ENCODE measurements at places on chromosomes 12 and 14. TPM values are rescaled to one million over a fixed set of nuclear protein-coding genes. Genes with fewer than 3 reads are reported as not detected.

DNA sequence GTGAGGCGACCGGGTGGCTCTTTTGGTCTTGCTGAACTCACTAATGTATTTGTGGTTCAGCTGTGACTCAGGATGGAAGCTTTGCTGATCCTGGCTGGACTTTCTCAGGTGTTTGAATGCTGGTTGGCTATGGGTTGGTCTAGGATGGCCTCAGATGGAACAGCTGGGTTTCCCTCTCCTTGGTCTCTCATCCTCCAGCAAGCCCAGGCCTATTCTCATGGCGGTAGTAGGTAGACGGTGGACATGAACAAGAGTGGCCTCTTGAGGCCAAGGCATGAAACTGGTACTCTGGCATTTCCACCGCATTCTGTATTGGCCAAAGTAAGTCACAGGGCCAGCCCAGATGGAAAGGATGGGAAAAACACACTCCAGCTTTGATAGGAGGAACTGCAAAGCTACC lies 11.8 kb upstream of the POLR3B start:
- DNase-seq: peak; percentile 42

GRCh38 chr14:80624581-80624980 lies 317.0 kb downstream of the CEP128 start:
- DNase-seq: no peak

DNA sequence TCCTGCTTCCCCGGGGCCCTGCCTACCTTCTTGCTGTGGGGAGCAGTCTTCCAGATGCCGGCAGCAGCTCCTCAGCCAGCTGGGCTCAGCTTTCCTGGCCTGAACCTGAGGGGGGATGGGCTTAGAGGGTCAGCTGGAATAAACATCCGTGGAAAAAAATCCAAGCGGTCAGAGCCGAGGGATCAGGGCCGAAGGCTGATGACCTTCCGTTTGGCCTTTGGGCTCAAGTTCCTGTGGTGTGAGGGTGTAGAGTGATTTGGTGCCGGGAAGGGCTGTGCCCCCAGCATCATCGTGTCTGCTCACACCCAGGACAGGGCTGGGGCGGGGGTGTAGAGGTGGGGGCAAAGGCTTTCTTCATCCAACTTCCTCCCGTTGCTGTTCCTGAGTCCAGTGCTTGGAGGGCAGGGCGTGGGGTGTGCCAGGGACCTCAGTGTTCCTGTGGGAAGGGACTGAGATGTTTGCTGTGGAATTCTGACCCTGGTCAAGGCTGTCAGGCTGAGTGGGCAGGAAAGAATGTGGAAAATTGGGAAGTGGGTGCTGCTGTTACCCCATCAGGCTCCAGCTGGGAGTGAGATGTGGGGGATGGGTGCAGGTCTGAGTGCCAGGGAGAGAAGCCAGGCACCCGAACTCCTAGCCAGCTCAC lies 2.6 kb downstream of the SMIM41 start:
- DNase-seq: no peak

DNA sequence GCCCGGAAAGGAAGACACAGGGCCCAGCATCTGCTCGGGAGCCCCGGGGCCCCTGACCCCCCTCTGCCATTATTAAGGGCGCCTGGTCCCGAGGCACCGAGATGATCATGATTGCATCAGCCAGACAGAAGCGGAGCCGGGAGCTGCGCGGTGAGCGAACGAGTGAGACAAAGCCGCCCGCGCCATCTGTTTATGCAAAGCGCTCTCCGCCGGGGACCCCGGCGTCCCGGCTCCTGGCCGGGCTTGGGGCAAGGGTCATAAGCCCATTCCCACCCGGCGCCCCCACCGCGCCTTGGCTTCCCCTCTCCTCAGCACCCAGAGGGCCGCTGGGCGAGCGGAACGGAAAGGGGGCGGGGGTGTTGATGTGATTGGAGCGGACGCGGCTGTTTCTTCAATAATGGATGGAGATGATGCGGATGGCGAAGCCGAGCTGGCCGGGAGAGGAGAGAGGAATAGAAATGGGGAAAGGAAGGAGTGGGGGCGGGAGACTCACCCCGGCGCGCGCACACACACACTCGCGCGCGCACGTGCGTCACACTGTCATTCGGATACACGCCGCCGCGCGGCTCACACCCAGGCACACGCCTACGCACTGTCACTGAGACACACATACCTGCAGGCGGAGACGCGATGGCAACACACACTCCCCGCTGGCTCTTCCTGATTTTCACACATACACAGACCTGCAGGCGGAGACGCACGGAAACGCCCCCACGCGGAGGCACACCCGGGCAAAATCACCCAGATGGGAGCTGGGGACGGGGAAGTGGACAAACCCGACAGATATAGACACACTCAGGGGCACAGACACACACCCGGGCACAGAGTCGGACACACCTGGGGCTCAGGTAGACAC lies 10.7 kb downstream of the STAC3 start:
- DNase-seq: no peak

DNA sequence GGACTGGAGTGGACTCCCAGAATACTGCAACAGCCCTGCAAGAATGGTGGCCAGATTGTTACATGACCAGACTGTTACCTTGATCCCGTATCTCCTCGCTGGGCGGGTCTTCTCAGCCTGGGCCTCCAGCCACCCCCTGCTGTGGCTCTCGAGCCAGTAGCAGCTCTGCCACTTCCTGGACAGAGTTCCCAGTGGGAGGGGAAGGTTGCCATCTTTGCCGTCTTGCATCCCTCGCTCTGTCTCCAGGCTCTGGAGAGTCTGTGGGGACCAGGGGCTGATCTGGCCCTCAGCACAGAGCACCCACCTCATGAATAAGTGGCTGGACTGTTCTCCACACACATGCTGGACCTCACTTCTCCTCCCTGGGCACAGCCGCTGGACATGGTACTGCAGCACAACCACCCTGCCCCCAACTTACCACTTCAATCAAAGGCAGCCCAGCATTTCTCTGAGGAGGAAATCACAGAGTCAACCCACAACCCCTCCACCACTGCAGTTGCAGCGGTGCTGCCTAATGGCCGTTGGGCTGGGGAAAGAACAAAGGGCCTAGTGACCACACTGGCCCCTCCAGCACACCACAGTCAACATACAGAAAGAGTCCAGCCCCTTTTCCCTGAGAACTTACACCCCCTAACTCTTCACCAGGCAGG lies 6.9 kb upstream of the KLRF1 start:
- no peak for DNase-seq

GRCh38 chr14:95291859-95292542 lies 27.7 kb downstream of the CLMN start:
- DNase-seq: peak; percentile 51

DNA sequence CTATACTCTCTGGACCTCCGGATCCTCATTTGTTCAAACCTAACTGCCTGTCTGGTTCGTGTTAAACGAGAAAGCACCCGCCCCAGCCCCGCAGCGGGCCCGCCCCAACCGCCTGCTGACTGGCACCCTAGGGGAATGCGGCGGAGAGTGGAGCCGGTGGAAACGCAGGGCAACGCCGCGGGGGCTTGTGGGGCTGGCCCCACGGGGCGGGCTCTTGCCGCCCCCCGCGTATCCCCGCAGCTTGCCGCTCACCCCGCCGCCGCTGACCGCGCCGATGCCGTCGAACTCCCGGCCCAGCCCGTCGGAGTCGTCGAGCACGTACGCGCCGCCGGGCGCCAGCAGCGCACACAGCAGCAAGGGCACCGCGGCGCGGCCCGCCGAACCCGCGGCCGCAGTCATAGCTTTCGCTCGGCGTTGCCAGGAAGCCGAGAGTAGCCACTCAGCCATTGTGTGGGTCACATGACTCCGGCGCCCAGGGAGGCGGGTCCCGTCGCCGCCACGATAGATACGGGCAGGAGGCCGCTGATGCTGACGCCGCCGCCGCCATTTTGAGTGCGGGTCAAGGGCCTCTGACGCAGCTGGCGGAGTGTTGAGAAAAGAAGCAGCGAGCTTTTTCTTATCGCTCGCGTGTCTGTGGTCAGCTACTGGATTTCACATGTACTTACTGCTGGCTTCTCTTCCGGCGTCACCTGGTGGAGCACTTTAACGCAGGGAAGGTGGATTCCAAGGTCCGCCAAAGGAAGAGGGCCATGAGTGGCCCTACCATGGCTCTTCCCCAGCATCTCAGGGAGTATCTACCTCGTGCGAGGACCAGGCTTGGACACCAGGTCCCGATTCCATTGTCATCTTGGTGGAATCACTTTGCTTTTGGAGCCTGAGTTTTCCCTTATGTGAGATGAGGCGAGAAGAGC lies at the start of gene GALC:
TSS of gene GALC (minus strand) at position 465 of the 911 bp plus-strand sequence. CDS start at position 447, 18 bp downstream.
- peak; percentile 97 for DNase-seq

- no peak for DNase-seq
Measured at GRCh38 chr14:76656592-76656991, 104.7 kb upstream of the VASH1 start.

GRCh38 chr14:29643433-29644211 lies 284.0 kb downstream of the PRKD1 start:
- DNase-seq: no peak

DNA sequence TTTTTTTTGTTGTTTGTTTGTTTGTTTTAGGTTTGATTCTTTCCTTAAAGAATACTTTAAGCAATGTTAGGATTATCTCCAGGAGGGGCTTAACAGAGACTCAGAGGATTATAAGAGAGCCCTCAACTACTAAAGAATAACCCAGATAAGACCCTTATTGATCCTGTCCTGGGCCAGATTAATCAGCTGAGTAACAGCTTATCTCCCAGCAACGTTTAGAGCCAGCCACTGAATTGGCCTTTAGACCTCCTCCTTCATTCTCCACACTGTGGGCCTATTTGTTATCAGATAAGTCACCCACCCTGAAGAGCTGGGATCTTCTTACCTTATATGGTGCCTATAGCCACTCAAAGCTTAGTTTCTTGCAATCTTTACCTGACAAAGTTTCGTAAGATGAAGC lies 71.1 kb downstream of the FIGNL2 start:
- DNase-seq: no peak

- DNase-seq: no peak
Measured at GRCh38 chr14:55074662-55075061, 23.2 kb downstream of the MAPK1IP1L start.

The PRH2 gene
- total RNA-seq: not detected

The MANSC1 gene
- 66.7 TPM for total RNA-seq

The KRT74 gene
- total RNA-seq: not detected

The FOXN4 gene
- total RNA-seq: not detected

The ASPG gene
- total RNA-seq: 4.7 TPM

The HRK gene
- total RNA-seq: 0.03 TPM

Data from mucosa of gallbladder (tissue), 1 donor.